ENCODE measurements at places on chromosomes 16 and 17.
A peak's percentile ranks its signal among the peaks of the same experiment; 100 is the strongest.

GRCh38 chr17:56451629-56452028, 141.9 kb upstream of the NOG start:
- DNase-seq: no peak

DNA sequence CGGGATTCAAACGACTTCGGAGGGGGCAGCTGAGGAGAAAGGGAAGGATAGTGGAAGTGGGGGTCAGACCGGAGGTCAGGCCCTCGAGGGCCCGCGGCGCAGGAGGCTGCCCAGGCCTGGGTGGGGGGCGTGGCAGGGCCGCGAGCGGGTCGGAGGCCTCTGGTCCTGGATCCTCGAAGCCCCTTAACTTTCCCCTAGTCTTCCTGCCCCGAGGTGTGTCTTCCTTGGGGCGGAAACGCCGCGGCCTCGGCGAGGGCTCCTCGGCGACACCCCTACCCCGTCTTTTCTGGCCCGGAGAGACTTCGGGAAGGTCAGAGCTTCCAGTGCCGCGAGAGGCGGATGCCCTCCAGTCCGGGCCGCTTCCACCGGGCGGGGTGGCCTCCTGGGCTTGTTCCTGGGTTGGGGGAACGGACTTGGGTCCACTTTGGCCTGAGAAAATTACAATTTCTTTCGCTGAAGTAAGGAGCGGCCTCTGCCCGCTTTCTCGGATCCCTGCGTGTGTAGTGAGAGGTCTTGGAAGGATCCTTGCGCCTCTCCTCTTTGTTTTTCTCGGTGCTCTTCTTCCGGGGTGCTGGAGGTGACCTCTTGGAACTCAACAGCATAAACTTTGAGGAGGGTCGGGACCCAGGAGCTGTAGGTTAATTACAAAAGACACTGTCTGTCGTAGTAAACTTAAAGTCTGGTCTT, 491 bp downstream of the IST1 start:
- peak; percentile 58 for DNase-seq

GRCh38 chr17:7856011-7856810, 1.1 kb downstream of the NAA38 start:
- peak; percentile 27 for DNase-seq

GRCh38 chr17:51913491-51914205, 244.9 kb downstream of the CA10 start:
- no peak for DNase-seq

- DNase-seq: no peak
Observed at GRCh38 chr16:79788949-79789348, 188.4 kb upstream of the MAF start.

GRCh38 chr17:73785496-73785895, 141.3 kb upstream of the SDK2 start:
- no peak for DNase-seq

DNA sequence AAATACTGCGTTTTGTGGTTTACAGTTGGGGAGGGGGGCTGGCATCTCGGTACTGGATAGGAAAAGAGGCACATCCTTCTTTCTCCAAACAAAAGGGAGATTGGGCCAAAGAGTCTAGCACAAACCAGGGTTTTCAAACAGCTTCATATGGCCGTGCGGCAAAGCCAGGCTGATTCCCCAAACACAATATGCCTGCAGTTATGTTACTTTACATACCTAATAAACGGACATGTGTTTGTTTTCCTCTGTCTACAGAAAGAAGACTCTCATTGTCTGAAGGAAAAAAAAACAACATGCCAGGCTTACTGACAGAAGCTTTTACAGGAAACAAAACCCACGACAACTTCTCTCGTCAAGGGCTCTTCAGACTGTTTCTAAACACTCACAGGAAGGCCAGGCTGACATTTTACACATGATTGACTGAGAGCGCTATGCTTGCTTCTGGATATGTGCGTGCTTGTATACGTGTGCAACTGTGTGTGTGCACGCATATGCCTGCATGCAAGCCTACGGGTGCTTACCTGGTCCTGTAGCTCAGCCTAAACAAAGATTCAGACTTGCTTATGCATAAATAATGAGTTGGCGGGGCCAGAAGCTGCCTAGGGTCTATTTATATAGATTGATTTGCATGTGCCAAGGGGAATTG, 461.0 kb upstream of the C16orf82 start:
- no peak for DNase-seq

- no peak for DNase-seq
Observed at GRCh38 chr17:82560252-82560642, 40.7 kb downstream of the FOXK2 start.

DNA sequence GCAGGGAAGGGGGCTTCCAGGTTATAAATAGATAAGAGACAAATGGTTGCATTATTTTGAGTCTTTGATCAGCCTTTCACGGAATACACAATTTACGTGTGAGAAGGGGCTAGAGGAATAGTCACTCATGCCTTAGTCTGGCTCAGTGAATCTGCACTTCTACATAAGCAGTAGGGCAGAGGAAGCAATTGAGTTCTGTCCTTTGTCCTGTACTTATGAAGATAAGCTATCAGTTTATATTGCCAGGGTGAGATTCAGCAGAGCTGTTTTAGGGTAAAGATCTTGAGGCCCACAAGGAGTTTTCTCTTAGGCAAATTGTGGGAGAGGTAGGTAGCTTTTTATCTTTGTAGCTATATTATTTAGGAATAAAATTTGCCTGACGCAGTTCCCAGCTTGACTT, 33.3 kb downstream of the TOM1L1 start:
- no peak for DNase-seq

DNA sequence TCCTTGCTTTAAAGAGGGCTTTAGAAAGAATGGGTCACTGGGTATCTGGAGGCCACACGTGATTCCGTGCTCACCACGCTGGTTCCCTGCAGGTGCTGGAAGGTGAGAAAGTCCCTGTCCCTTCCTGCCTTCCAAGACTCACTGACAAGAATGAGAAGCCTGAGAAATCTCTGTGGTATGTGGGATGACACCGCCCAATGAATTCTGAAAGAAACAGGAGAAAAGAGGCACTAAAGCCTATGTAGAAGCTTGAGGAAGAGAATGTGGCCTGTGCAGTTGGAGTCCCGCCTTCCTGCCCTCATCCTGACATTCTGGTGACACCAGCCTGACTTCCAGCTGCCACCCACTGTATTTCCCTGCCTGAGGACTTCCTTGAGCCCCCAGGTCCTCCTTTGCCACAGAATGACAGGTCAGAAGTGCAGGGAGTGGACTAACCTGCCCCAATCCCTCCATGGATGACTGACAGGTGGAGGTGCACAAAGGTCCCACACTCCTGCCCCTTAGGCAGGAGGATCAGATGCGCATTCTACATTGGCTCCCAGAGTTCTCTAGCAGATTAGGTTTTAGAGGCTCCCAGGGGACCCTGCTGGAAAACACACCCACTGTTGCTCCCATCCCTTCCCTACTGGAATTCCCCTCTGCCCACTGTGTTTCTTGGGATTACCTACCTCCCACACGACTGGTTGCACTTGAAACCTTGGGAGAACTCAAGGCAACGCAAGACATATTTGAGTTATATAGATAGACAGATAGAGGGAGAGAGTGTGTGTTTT, 38.6 kb upstream of the TENT4B start:
- DNase-seq: no peak

GRCh38 chr16:5072334-5073278, 963 bp downstream of the ALG1 start:
- DNase-seq: no peak

GRCh38 chr16:51756447-51757123, 605.5 kb upstream of the SALL1 start:
- no peak for DNase-seq

- no peak for DNase-seq
Observed at GRCh38 chr17:36941265-36942010, 4.2 kb downstream of the LHX1 start.

DNA sequence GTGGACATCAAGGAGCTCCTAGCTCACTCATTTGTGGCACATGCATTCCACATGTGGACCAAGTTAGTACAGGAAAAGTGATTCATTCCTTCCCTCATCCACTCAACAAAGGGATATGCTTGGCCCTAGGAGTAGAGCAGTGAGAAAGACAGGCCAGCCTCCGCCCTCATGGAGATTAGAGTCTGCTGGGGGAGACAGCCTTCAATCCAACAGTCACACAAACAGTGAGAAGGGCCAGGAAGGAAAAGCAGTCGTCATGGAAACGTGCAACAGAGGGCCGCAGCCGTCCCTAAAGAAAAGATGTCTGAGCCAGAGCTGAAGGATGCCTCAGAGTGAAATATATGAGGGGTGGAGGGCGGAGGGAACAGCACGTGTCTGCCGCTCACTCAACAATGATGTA, 109.9 kb downstream of the VPS53 start:
- no peak for DNase-seq

GRCh38 chr17:32610943-32611342, 124.2 kb downstream of the CDK5R1 start:
- DNase-seq: peak; percentile 32

DNA sequence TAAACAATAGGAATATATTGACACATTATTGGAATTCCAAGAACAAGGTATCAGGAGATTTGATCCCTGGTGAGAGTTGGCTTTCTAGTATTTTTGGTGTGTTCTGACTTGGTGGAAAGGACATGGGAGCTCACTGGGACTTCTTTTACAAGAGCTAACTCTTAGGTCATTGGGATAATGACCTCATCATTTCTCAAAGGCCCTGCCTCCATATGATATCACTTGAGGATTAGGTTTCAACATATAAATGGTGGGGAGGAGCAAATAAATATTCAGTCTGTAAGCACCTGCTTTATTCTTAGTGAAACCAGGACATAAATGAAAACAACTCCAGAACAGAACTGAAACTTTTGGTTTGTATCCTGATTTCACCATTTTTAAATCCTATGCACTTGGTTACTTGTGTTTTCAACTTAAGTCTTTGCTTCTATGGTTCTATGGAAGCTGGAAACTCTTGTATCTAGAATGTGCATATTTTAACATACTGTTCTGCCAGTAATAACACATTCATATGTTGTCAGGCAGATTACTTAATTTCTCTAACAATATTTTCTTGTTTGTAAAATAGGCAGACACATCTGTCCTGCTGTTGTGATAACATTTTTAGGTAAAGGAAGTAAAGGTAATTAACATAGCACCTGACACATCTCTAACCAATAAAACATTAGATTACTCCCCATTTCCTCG, 1527.7 kb upstream of the CDH8 start:
- DNase-seq: peak; percentile 26

DNA sequence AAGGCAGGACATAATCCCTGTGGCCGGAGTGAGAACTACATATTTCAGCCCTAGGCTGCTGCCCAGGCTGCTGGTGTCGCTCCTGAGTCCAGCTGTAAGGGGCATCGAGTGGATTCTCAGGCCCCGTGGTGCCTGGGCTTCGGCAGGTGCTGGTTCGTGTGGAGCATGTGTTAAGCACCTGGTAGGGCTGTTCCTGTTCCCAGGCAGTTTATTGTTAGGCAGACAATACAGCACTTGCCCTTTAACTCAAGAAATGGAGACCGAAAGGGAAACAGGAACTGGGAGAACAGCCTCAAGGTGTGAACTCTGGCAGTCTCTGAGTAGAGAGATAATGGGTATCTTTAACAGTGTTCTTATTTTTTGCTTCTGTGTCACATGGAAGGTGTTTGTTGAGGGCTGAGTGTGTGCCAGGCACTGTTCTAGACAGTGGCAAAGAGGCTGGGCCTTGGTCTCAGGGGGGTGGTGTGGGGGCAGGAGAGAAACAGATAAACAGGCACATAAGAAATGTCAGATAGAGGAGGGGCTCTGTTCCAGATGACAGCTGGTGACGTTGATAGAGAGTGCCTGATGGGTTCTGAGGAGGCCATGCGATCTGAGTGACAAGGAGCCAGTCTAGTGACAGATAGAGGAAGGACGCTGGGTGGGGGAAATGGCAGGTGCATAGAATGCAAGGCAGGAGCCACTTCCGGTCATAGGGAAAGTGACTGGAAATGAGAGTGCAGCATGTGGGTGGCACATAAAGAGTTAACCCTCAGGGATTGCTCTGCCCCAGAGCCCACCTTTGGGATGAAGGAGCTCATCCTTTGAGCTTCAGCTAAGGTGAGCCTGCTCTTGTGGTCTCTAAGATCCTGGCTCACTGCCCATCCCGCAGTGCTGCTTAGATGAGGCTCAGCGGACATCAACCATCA, 33.8 kb downstream of the EPN2 start:
- DNase-seq: peak; percentile 12

DNA sequence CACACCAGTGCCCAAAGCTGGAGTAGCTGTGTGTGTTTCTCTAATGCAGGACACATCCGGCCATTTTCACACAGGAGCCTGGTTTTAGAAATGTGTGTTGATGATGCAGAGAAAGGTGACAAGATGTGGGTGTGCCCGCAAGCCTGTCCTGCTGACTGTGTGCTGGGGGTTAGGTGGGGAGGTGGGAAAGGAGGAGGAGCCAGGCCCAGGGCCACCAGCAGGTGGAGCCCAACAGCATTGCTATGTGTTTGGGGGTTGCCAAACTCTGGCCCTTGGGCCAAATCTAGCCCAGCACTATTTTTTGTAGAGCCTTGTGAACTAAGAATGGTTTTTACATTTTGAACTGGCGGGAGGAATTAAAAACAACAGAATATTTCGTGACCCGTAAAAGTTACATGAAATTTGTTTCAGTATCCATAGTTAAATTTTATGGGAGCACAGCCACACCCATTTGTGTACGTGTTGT, 61.7 kb upstream of the LGALS9 start:
- DNase-seq: peak; percentile 62

GRCh38 chr16:580946-581498, 8.8 kb upstream of the RAB40C start:
- no peak for DNase-seq

- no peak for DNase-seq
Observed at GRCh38 chr17:59160157-59161025, 4.8 kb downstream of the PRR11 start.

DNA sequence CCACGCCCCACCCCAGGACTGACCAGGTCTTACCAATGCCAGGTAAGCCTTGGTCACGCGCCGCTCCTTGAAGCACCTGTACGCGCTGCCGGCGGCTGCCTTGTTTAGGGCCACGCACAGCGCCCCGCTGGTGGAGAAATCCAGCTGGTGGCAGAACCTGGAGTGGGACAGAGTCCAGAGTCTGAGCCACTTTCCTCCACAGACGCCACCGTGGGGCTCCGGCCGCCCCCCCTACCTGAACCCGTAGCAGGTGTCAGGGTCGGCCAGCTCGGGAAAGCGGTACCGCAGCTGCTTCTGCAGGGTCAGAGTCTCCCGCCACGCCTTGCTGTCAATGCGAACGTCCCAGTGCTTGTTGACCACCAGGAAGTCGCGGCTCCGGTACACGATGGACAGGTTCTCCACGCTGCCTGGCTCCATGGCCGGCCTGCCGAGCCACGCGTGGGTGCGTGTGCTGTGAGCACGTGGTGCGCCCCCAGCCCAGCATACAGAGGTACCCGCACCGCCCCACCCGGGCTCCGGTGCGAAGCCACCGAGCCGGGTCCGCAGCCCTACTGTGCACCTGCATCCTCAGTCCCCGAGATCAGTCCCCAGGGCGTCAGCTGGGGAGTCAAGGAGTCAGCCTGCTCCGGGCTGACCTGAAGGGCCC, 737 bp downstream of the RPUSD1 start:
- no peak for DNase-seq

- no peak for DNase-seq
Observed at GRCh38 chr16:83310816-83311215, 497.0 kb upstream of the HSBP1 start.

- DNase-seq: peak; percentile 59
Observed at GRCh38 chr17:79837888-79838521, 1.2 kb downstream of the CBX4 start.

- DNase-seq: peak; percentile 3
Observed at GRCh38 chr17:32976131-32976530, 15.5 kb upstream of the SPACA3 start.
